Inflammatory macrophage treated with lipopolysaccharide for 1 hour (primary cell): ENCODE measurements at places on chromosomes 2 and 18.

- DNase-seq = no peak
Observed at GRCh38 chr2:178455947-178456346, 4.8 kb downstream of the PJVK start.

DNA sequence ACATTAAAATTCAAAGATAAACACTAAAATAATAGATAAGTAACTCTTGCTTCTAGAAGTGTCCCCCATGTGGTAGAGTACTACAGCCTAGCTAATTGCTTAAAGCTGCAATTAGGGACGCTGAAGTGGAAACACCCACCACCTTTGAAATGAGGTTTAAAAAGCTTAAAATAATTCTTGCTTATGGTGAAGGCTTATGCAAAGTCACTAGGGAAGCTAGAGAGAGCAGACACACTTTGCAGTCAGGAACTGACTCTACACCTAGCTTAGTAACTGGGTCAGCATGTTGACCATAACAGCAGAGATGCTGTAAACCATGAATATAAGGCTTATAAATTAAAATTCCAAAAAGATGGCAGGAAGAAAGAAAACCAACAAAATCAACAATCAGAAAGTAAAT lies 65.4 kb upstream of the DSG1 start:
- no peak for DNase-seq

DNA sequence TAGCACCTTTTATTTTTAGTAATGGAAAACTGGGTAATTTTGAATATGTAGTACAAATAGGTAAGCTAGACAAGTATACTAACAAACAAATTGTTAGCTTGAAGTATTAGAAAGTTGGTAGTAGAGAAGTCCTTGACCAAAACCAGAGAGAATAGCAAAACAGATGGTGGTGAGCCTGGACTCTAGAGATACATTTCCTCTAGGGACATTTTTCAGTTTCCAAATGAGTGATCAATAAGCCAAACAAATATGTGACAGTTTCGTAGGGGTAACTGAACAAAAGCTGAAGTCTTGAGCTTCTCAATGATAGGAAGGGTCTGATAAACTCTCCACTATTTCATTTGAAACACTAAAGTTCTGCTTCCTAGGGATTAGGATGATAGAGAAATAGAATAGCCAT lies 692.0 kb upstream of the FAM98A start:
- DNase-seq = no peak

- DNase-seq = peak; percentile 60
Observed at GRCh38 chr2:224944707-224945547, 97.3 kb downstream of the DOCK10 start.

DNA sequence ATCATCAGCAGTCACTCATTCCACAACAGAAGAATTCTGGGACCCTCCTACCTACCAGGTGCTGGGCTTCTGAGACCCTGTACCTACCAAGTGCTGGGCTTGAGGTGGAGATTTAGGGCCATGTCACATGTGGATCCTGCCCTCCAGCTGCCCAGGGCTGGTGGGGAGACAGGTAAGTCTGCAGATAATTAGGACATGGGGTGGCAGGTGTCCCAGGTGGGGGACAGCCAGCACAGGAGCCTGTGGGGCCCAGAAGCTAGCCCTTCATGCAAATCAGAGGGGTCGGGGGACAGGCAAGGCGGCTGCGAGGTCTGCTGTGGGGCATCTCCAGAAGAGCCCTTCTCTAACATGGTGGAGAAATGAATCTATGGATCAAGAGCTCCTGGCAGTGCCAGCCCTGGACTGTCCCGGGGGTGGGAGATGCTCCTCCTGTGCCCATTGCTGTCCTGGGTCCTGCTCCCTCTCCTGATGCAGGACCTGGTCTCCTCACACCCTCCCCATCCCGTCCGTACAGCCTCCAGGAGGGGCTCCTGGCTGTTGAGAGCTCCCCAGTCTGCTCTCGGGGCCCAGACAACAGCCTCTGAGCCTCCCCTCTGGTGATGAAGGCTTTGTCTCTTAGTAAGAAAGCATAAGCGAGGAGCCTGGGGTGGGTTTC lies 106.3 kb upstream of the GLI2 start:
- no peak for DNase-seq

DNA sequence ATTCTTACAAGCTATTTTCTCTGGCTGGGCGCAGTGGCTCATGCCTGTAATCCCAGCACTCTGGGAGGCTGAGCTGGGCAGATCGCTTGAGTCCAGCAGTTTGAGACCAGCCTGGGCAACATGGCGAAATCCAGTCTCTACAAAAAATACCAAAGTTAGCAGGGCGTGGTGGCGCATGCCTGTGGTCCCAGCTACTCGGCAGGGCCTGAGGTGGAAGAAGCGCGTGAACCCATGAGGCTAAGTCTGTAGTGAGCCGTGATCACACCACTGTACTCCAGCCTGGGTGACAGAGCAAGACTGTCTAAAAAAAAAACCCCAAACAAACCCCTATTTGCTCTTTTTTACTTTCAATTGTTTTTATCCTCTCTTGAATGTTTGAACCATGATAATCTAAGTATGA lies 37.0 kb downstream of the PPP4R1 start:
- DNase-seq = no peak
